ENCODE measurements at places on chromosomes 16 and 17. TPM values are rescaled to one million over a fixed set of nuclear protein-coding genes. Genes with fewer than 3 reads are reported as not detected.

SLC6A2 gene
- not detected for total RNA-seq

KRT15 gene
- total RNA-seq, result 0.87 TPM

KRTAP2-1 gene
- not detected for total RNA-seq

DNA sequence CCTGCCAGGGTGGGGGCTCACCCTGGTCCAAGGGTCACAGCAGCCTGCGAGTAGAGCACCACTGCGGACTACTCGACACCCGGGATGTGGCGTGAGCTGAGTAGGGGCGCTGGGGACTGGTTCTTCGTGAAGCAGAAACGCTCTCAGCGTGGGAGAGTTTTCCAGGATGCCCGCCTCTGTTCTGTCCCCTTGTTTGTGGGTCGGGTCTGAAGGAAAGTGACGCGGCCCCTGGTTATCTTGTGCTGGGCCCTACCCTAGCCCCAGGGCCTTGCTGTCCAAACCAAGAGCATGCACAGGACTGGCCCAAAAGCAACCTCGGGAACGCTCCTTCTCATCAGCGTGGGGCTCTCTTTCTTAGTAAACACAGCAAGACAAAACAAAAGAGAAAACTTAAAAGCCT is 303.3 kb downstream of the IRF8 start:
- H3K4me3 ChIP-seq, result no peak overlapping the region
- no peak overlapping the region for H3K27ac ChIP-seq
- H3K27me3 ChIP-seq, result no peaks in the 10 kb centered on the region
- no peak for DNase-seq

DNA sequence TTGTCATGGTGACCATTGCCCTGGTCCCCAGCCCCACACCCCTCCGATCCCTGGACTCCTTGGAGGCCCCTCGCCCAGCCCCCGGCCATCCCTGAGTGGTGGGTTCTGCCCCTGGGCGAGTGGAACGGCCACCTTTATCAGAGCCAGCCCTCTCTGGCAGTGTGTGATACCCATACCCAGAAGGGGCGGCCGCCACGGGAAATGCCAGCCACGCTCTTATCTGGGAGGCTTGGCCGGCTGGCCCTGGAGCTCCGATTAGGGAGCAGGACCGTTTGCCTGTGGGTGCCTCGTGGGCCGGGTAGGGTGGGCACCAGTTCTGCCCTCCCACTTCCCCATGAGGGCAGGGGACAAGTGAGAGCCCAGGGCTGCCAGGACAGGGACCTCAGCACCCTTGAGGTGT is 58.3 kb upstream of the ZC3H18 start:
- H3K27me3 ChIP-seq, result no peaks in the 10 kb centered on the region
- H3K4me3 ChIP-seq, result no peak overlapping the region
- no peak for DNase-seq
- no peaks in the 10 kb centered on the region for H3K4me1 ChIP-seq

DNA sequence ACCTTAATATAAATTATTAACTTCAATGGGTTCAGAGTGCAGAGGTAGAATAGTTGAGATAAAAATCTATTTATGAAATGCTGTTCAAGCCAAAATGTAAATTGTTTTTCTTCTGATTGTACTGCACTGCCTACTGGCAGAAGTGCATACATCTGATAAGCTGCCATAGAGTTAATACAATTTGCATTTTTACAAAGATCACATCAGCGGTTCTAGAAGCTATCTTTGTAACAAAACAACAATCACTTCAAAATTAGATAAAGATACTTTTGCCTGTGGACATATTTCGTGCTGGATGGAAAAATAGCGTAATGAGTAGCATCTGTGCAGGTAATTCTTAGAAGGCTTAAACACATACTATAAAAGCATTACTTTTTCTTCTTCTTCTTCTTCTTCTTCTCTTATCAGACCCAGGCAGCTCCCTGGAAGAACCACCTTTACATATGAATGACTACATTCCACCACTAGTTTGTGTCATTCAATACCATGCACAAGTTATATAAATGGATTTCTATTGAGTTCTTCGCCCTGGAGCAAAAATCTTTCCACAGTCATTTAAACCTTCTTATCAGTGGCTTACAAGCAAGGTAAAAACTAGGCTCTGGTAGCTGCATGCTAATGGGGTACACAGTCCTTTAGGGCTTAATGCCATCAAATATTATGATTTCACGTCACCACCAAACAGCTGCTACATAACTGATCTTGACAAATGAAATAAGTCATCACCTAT is 47.0 kb downstream of the SYNRG start:
- no peak for DNase-seq
- H3K4me1 ChIP-seq, result no peaks in the 10 kb centered on the region
- no peaks in the 10 kb centered on the region for H3K27me3 ChIP-seq
- peaks cover 60% of the 10 kb centered on the region for H3K36me3 ChIP-seq
- no peak overlapping the region for H3K4me3 ChIP-seq

DNA sequence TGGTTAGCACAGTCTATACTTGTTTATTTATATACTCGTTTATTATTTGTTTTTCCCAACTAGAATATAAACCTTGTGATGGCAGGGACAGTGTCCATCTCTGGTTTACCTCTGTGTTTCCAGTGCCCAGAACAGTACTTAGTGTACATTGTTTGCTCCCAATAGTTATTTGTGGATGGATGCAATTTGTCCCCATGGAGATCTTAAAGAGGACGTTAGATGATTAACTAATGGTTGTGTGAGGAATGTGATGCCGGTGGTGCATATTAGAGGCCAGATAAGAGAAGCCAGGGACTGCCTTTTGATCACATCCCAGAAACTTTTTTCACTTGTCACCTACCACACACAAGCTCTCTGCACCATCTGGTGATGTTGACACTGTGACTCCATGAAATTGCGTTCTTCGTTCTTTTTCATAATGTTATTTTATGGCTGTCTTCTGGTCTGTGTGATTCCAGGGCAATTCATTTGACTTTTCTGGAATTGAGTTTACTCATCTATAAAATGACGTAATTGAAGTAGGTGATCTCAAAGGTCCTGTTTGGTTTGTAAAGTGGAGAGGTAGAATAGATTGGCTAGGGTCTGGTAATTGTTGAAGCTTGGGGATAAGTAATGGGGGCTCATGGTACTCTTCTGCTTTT is 1.2 kb downstream of the COX10 start:
- no peaks in the 10 kb centered on the region for H3K27me3 ChIP-seq
- peak overlapping the region; percentile 99 for H3K4me3 ChIP-seq
- no peak overlapping the region for H3K27ac ChIP-seq
- H3K36me3 ChIP-seq, result peaks cover 16% of the 10 kb centered on the region
- DNase-seq, result no peak
- H3K4me1 ChIP-seq, result no peaks in the 10 kb centered on the region

GRCh38 chr16:84080378-84080777 is 36.4 kb downstream of the MBTPS1 start:
- H3K4me3 ChIP-seq, result no peak overlapping the region
- H3K27ac ChIP-seq, result no peak overlapping the region
- H3K36me3 ChIP-seq, result peaks cover 10% of the 10 kb centered on the region
- H3K4me1 ChIP-seq, result no peaks in the 10 kb centered on the region
- no peaks in the 10 kb centered on the region for H3K27me3 ChIP-seq

- no peak overlapping the region for H3K4me3 ChIP-seq
- no peak overlapping the region for H3K27ac ChIP-seq
- no peaks in the 10 kb centered on the region for H3K4me1 ChIP-seq
- no peaks in the 10 kb centered on the region for H3K27me3 ChIP-seq
- no peak for DNase-seq
- no peaks in the 10 kb centered on the region for H3K36me3 ChIP-seq
Observed at GRCh38 chr16:87369117-87369765, 14.3 kb downstream of the FBXO31 start.

DNA sequence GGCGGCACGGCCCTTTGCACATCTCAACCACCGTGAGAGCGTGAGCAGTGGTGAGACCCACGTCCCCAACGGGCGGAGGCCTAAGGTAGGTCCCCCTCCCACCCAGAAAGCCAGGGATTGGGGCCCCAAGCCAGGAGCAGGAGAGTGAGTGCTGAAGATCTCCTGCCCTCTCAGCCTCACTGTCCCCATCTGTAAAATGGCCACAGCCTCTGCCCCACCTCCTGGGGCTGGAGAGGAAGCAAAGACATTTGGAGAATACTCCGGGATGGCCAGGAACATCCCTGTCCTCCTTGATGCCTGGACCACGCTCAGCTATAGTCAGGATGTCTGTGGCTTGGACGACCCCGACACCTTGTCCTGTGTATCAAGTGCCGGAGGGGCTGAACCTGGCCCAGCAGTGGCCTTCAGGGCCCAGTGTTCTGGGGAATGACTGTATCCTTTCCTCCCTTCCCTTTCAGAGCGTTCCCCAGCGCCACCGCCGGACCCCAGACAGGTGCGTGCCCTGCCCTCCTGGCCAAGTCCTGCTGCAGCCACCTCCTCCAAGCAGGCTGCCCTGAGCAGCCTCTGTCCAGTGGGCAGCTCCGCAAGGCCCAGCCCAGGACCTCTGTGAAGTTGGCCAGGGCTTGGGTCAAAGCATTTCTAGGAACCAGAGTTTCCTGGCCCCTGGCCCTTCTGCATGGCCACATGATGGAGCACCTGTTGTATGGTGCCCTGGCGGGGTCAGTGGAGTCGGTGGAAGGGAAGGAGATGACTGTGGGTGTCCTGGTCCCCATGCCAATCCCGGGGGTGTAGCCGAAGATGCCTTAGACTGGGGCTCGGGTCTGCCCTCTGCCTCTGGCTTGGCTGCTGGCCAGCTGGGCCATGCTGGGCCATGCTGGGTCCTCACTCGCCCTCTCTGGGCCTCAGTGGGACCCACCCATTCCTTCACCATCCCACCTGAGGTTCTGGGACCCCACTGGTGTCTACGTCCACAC is 38.4 kb downstream of the ADCY7 start:
- H3K4me1 ChIP-seq, result no peaks in the 10 kb centered on the region
- H3K36me3 ChIP-seq, result no peaks in the 10 kb centered on the region
- no peak overlapping the region for H3K27ac ChIP-seq
- no peaks in the 10 kb centered on the region for H3K27me3 ChIP-seq
- H3K4me3 ChIP-seq, result no peak overlapping the region
- DNase-seq, result peak; percentile 13

- no peak for DNase-seq
- H3K36me3 ChIP-seq, result no peaks in the 10 kb centered on the region
- no peak overlapping the region for H3K27ac ChIP-seq
Observed at GRCh38 chr17:77826132-77826873, 132.2 kb upstream of the TNRC6C start.

- DNase-seq, result peak; percentile 41
- no peak overlapping the region for H3K27ac ChIP-seq
- peaks cover 9% of the 10 kb centered on the region for H3K4me1 ChIP-seq
- H3K36me3 ChIP-seq, result no peaks in the 10 kb centered on the region
- H3K27me3 ChIP-seq, result no peaks in the 10 kb centered on the region
- H3K4me3 ChIP-seq, result no peak overlapping the region
Observed at GRCh38 chr16:10622036-10622921, 41.9 kb upstream of the EMP2 start.

- DNase-seq, result no peak
- H3K4me1 ChIP-seq, result peaks cover 3% of the 10 kb centered on the region
- H3K27ac ChIP-seq, result no peak overlapping the region
- H3K36me3 ChIP-seq, result no peaks in the 10 kb centered on the region
- H3K4me3 ChIP-seq, result no peak overlapping the region
Observed at GRCh38 chr17:10130677-10131076, 67.7 kb downstream of the GAS7 start.

DNA sequence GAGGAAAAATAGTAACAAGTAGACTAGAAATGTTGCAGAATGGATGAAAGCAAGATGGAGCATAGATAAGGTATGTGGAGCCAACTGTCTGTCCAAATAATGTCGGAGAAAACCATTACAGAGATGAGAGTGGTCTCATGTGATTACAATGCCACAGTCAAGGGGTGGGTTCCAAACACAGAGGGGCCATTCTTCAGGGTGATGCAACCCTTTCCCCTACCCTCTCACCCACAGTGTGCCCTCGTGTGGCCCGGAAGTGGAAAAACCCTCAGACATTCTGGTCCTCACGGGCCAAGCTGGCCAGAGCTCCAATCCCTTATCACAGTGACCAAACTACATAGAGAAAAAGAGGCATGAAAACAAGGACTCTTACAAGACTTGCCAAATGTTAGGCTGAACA is 17.7 kb upstream of the HS3ST3A1 start:
- no peaks in the 10 kb centered on the region for H3K27me3 ChIP-seq

DNA sequence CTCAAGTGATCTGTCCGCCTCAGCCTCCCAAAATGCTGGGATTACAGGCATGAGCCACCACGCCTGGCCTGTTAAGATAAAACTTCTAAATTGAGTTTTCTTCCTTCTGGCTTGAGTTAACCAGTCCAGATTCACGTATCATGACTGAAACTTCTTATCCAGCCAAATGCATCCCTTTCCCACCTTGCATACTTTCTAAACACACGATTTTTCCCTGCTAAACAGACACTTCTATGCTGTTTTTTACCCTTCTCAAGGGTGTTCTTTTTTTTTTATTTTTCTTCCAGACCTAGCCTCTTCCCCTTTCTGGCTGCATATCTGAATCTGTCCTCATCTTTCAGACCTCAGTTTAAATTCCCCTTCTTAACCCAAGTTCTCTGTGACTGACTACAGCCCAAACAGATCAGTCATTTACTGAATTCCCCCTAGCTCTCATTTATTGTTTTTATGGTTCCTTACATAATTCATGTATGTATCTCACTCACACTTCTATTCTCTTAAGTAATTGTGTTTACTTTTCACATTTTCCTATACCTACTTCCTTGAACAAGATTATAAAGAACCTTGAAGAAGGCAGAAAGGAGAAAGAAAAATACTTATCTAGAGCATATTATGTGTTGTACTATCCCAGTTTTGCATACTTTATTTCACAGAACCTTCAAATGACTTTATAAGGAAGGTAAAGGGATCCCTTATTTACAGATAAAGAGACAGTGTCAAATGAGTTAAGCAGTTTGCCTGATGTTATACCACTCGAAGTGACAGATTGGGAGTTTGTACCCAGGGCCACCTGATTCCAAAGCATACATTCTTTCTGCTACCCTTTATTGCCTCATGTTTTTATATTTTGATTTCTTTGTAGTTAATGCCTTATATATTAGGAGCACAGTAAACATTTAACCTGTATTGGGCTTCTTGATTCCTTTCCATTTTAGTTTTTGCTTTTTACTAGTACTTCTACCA is 5.2 kb downstream of the EVI2B start:
- H3K27me3 ChIP-seq, result no peaks in the 10 kb centered on the region
- H3K27ac ChIP-seq, result no peak overlapping the region
- no peaks in the 10 kb centered on the region for H3K4me1 ChIP-seq

DNA sequence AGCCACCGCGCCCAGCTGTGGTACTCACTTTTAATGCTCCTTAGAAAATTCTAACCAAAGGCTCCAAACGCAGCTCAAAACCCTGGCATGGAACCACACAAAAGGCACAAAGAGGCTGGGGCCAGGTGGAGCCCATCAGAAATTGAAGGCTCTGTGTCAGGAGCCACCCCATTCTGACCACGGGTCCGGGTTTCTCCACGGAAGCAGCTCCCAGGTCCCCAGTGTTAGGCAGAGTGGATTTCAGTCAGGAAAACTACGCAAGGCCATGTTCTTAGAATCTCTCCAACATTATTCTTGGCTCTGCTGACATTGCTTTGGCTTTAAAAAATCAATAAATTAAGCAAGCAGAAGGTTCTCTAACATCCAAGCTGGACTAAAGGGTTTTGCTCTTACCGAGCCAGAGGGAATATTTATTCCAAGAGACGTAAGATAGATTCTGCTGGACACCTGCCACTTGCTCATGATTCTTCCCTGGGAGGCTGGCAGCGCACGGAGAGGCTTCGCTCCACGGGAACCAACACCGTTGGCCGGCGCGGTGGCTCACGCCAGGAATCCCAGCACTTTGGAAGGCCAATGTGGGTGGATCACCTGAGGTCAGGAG is 93.5 kb downstream of the NXN start:
- H3K4me3 ChIP-seq, result no peak overlapping the region
- peaks cover 3% of the 10 kb centered on the region for H3K27me3 ChIP-seq
- no peak overlapping the region for H3K27ac ChIP-seq
- 0 out of 2 replicates have a peak, but pooled peaks cover 3% of the 10 kb centered on the region for H3K36me3 ChIP-seq
- no peak for DNase-seq
- peaks cover 5% of the 10 kb centered on the region for H3K4me1 ChIP-seq

All from H9 (cell line).